ENCODE measurements at places on chromosomes 1 and 21.

DNA sequence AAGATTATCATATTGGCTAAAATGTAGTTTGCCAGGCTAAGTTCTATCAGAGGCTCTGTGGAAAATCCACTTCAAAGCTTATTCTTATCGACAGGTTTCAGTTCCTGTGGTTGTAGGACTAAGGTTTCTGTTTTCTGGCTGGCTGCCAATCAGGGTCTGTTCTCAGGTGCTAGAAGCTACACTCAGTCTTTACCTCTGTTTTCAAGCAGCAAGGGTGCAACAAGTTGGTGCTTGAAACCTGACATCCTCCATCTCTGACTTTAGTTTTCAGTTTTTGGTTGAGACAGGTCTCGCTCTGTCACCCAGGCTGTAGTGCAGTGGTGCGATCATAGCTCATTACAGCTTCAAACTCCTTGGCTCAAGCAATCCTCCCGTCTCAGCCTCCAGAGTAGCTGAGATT, 15.3 kb upstream of the TMCO2 start:
- no peak for DNase-seq

DNA sequence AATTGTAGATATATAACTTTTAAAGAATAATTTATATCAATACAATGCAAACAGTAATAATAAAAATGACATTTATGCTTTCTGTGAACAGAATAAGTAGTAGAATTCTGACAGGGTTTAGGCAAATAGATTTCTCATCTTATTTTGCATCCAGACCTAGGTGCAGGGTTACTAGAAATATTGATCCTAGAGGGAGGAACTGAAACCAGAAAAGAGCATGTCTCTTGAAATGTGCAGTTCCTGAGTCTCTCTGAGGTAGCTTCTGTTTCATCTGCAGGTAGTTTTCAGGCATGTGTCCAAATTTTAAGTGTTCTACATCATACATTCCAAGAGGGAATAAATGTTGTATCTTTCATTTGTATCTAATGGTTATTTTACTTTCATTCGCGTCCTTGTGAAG, 631.9 kb upstream of the ADGRL4 start:
- no peak for DNase-seq

- DNase-seq = no peak
These were observed 10.4 kb upstream of the GALE start for GRCh38 chr1:23810818-23811540.

DNA sequence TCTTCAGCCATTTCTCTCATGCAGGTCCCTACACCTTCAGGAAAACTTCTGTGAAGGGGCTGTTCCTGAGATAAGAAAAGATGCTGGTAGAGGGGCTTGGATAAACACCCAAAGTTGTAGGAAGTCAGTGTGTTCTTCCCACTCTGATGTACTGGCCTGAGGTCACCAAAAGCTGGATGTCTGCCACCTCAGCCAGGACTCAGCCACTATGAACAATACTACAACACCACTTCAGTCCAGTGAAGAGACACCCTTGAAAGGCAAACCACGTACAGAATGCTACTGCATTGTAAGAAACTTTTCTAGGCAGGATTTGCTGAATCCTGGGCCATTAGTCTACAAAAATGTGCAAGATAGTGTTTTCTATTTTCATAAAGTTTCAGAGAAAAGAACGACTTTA, 2.4 kb downstream of the PTPN14 start:
- no peak for DNase-seq

- DNase-seq = no peak
These were observed 556.4 kb downstream of the KIF26B start for GRCh38 chr1:245710961-245711903.

GRCh38 chr1:6010554-6010953, 18.3 kb upstream of the NPHP4 start:
- no peak for DNase-seq

- no peak for DNase-seq
These were observed 55.9 kb downstream of the RAP1GAP start for GRCh38 chr1:21613072-21613867.

DNA sequence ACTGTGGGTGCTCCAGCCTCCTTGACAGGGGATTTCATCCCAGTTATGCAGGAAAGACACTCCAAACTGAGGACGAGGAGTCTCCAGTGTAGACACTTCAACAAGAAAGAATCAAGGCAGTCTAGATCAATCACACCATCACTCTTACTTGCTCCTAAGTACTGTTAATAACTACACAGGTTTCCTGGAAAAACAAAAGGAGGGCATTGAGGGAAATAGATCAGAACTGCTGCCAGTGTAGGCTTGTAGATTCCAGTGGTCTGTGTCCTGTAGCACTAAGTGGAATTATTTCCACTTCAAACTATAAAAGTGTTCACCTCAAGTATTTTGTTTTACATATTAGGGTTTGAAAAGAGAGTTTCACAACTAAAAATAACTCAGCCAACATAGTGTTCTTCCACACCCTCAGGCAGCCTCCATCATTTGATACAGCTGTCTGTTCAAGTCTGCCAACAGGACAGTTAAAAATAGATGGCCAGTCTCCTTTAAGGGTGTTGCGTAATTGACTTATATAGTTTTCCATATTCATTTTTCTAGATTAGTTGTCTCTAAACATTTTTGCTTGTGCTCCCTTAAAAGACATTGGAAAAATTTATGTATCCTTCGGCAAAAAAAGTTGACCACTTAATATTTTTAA, 32.0 kb upstream of the AGL start:
- no peak for DNase-seq

- peak; percentile 67 for DNase-seq
These were observed 43.7 kb upstream of the IVNS1ABP start for GRCh38 chr1:185360714-185361113.

DNA sequence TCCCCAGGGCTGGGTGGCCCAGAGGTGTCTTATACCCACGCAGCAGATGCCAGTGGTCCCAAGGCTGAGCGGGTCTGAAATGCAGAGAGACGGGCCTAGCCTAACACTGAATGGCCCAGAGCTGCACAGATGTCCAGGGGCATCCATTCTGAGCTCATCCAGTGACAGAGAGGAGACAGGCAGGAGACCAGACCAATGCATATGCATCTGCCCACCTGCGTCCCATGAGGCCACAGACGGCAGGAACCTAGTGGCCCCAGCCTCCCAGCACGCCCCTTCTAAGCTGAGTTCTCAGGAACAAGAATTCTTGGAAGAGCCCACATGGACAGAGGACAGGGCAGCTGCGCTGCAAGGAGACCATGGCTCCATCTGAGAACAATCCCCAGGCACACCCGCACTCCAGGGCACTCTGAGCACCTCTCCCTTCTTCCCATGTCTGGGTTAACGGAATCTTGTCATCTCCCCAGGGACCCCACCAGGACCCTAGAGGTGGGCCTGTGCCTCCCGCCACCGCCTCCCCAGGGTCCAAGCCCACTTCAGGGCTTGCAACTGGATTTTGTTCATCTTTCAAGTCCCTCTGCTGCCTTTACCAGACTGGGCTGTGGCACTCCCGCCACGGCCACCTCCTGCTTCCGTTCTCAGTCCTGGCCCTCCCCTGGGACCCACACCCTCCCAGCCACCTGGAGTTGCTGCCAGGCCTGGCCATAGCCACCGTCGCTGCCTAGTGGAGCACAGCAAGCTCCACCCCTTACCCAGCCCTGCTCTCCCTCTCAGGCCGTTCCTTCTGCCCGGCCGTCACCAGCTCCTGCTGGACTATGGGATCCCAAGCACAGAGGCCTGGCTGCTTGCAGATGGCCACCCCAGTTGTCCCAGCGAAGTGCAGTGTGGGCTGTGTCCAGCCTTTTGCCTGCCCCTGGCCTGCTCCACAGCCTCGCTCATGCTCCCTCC, 3.3 kb downstream of the WNT3A start:
- no peak for DNase-seq

GRCh38 chr1:246791303-246791918, 67.2 kb downstream of the SCCPDH start:
- no peak for DNase-seq

DNA sequence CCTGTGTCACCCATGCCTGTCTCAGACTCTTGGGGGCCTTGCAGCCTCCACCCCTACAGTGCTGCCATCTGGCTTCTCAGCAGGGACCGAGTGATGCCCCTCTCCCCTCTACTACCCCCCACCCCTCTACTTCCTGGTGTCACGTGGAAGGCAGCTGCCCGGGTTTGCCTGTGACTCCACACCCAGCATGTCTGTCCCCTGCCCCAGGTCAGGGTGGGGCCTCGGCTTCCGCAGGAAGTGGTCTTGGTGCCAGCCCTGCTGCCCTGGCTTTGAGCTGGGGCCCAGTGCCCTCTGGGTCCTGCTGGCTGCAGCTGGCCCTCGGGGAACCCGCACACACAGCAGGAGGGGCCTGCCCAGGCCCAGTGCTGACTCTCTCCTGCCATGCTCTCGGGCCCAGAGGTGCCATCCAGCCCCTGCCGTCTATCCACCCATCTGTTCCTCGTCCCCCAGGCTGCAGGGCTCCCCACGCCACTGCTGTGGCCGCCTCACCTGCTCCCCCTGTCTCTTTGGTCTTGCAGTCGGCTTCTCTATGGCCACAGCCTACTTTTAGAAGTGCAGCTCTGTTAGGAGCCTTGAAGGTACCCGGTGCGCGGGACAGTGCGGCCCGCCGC, 24.0 kb downstream of the PLCH2 start:
- DNase-seq = no peak

- no peak for DNase-seq
These were observed 18.7 kb upstream of the AK2 start for GRCh38 chr1:33055210-33056008.

DNA sequence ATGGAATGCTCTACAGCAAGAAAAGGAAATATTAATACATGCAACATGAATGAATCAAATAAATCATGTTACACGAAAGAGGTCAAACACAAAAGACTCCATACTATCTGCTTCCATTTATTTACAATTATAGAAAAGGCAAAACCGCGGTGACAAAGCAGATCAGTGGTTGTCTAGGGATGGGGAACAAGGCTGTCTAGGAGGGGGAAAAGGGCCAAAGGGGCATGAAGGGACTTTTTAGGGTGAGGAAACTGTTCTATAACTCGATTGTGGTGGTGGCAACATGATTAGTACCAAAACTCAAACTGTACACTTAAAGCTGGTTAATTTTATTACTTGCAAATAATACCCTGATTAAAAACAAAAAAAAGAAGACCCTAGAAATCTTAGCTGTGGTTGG, 20.6 kb downstream of the CAPZB start:
- DNase-seq = no peak

DNA sequence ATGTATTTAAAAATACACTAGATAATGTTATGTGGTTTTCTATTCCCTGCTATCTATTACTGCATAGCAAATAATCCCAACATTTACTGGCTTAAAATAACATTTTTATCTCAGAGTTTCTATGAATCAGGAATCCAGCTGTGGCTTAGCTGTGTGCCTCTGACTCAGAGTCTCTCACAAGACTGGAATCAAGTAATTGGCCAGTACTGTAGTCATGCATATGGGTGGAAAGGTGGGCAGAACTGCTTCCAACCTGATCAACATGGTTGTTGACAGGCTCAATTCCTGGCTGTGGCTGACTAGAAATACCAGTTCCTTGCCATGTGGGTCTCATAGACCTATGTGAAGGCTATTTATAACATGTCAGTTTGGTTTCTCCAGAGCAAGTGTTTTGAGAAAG, 131.8 kb downstream of the PDE4B start:
- DNase-seq = peak; percentile 46

GRCh38 chr1:52636721-52637695, 4.0 kb downstream of the SHISAL2A start:
- DNase-seq = no peak

- DNase-seq = no peak
These were observed 54.9 kb downstream of the SLC30A7 start for GRCh38 chr1:100950781-100951180.

DNA sequence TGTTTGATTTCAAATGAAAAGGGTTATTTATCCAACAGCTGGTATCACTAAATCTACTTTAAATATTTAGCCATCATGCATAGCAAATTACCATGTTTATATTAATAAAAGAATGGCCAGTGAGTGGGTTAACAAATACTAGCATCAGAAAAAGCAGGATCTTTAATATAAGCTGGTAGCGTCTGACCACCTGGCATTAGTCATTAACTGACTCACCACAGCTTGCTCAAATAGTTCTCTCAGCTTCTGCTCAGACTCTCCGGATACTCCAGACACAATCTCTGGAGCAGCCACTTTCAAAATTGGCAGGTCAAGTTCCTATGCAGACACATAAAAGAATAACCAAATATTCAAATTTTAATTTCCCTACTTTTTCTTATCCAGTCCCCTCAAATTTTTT, 29.6 kb downstream of the NVL start:
- peak; percentile 56 for DNase-seq

DNA sequence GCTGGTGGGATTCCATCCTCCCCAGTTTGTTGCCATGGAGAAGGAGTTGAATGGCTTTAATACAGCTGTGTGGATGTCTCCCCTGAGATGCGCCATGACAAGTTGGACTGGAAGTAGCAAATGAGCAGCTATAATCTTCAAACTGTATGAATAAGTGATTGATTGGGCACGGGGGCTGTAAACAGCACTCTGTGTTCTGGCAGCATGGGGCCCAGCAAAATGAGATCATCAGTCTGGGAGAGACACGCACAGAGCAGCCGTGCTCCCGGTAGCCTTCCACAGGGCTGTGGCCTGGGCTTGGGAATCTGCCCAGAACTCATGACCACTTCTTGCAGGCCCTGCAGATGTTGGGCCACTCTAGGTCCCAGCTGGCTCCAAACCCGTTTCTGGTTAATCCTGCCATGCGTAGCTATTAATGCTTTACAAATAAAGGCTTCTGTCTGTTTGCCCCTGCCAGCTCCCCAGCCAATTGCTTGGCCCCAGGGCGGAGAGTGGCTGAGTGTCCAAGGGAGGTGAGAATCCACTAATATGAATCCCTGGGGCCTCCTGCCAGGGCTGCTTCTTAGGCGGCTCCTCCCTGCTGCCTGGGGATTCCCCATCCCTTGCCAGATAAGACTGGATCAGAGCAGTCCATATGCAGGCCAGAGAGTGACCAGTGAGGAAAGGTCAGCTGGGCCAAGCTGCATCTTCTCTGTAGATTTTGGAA, 642.9 kb downstream of the AJAP1 start:
- no peak for DNase-seq

DNA sequence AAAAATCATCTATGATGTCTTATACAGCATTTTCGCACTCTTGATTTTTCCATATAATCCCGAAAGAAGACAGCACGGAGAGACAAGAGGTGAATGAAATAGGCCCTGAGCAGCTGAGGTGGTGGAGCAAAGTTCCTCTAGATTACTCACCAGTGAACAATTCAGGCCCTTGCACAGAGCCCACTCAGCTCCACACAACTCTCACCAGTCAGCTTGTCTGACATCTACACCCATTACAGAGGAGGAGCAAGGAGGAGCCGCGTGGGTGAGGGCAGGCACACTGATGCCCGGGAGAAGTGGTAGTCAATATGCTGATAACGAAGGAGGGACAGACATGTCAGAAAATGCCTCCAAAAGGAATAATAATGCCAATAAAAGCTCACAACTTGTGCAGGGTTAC, 59.9 kb downstream of the DNM3 start:
- no peak for DNase-seq

GRCh38 chr1:82783044-82783443, 982.3 kb downstream of the ADGRL2 start:
- no peak for DNase-seq

GRCh38 chr1:4268262-4268888, 368.3 kb upstream of the C1orf174 start:
- DNase-seq = no peak

- DNase-seq = peak; percentile 47
These were observed 47.1 kb downstream of the GPR88 start for GRCh38 chr1:100584761-100585745.

- no peak for DNase-seq
These were observed 251.8 kb downstream of the CRB1 start for GRCh38 chr1:197519741-197520334.

GRCh38 chr1:228979774-228980173, 244.5 kb downstream of the RHOU start:
- DNase-seq = no peak

Data from HS-5 (cell line).